ENCODE measurements at places on chromosomes 12 and 14. TPM values are rescaled to one million over a fixed set of nuclear protein-coding genes. Genes with fewer than 3 reads are reported as not detected.

The IL26 gene
- total RNA-seq = not detected

The SLC4A8 gene
- 0.32 TPM for total RNA-seq

The ACSM4 gene
- not detected for total RNA-seq

The POLR3B gene
- 7.5 TPM for total RNA-seq

The FGD4 gene
- 21.7 TPM for total RNA-seq

The TBX3 gene
- 16.3 TPM for total RNA-seq

The DYNC1H1 gene
- total RNA-seq = 387 TPM

The CCDC38 gene
- total RNA-seq = 0.15 TPM

The C12orf56 gene
- total RNA-seq = not detected

The SLC25A47 gene
- not detected for total RNA-seq

Data from left ventricle myocardium superior (tissue), 1 donor.